ENCODE measurements at places on chromosomes 7 and 10.
A peak's percentile ranks its signal among the peaks of the same experiment; 100 is the strongest.

DNA sequence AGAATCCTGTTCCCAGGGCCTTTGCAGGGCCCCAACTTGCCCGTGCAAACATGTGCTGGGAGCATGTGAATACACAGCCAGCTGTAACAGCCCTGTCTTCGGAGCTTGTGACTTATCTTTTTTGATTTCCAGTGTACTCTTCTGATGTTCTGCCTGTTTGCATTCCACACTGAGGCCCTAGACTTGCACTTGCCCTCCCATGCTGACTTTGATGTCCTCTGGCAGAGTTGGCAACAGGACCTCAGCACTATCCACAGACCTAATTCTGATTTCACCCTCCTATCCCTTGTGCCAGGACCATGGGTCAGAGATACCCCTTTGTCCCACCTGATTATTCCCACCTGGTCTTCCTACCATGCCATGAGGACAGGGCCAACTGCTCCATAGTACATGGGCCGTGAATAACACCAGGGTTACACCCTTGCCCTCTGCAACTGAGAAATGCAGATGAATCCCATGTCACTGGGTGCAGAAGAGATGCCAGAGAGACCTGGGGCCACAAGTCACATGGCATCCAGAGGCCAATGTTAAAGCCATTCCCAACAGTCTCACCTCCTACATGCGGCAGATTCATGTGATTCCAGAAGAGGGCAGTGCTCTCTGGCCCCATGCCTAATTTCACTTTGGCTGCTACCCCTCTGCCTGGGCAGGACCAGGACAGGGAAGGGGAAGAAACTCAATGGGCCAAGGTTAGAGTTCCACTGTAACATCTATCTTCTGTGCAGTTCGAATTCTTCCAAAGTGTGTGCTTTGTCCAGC lies 43.0 kb downstream of the SCRN1 start:
- peak; percentile 35 for DNase-seq

DNA sequence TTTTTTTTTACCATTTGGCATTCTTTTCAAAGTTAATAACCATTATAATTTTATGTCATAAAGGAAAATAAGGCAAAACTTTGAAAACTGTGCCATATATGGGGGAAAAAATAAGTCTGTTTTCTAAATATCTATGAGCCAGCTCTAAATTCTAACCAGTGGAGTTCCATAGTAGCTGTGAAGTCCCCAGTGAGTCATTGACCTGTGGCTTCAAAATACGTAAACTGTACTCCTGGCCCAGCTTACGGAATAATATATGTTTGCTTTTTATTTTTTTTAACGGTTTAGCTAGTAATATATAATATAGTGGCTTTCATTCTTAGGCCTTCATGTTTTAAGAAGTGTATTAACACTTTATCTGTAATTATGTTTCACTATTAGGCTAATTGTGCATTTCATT lies 20.5 kb downstream of the ZRANB1 start:
- no peak for DNase-seq

DNA sequence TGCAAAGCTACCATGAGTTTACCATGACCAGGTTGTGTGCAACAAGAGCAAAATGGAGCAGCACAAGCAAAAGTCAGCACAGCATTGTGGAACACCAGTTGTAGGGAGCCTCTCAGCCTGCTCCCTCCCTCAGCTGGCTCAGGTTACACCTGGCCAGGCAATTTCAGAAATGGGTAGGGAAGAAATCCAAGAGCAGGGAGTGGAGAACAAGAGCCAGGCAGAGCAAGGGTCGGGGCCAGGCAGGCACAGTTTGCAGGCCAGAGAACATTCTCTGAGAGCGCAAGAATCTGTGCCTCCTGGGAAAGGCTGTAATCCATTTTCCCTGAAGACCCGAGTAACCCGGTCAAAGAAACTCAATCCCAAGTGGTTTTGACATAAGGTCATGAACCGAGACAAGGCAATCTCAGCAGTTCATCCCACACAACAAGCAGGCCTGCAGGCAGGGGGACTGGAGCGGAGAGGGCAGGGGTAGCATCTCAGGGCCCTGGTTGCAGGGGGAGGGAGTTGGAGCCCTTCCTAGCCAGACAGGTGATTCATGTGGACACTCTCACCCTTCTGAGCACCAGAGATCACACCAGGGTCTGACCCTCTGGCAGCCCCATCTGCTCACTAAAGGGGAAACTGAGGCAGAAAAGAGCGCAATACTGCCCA lies 258.4 kb downstream of the PLXNA4 start:
- no peak for DNase-seq

- no peak for DNase-seq
Observed at GRCh38 chr10:85611093-85611740, 755.4 kb downstream of the GRID1 start.

- DNase-seq = no peak
Observed at GRCh38 chr10:119222966-119223386, 15.6 kb downstream of the GRK5 start.

- peak; percentile 51 for DNase-seq
Observed at GRCh38 chr10:4059471-4060138, 274.6 kb upstream of the KLF6 start.

DNA sequence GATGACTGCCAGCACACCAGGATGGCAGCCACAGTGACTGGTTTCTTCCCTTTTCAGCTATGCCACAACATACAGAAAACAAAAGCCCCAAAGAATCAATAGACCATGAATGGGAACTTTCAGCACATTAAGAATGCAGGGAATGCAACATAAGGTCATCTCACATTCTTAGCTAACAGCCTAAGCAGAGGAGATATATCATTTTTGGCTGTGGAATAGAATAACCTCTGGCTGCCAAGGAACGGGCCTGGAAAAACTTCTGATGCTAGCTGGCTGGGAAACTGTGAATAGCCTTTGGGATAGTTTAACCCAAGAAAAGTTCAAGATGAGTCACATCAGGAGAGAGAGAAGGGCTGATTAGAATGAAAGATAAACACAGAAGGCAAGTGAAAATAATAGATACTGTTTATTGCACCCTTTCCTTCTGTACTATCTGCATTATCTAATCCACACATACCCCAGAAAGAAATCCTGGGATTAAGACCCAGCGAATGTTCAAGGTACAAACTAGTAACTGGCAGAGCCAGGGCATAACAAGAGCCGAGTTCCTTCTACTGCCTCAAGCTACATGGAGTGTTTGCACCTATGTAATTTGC lies 169.2 kb downstream of the SEMA3A start:
- DNase-seq = no peak

GRCh38 chr10:84087202-84087601 lies 52.1 kb upstream of the GHITM start:
- DNase-seq = no peak

GRCh38 chr7:43387932-43388331 lies 195.0 kb upstream of the STK17A start:
- no peak for DNase-seq

DNA sequence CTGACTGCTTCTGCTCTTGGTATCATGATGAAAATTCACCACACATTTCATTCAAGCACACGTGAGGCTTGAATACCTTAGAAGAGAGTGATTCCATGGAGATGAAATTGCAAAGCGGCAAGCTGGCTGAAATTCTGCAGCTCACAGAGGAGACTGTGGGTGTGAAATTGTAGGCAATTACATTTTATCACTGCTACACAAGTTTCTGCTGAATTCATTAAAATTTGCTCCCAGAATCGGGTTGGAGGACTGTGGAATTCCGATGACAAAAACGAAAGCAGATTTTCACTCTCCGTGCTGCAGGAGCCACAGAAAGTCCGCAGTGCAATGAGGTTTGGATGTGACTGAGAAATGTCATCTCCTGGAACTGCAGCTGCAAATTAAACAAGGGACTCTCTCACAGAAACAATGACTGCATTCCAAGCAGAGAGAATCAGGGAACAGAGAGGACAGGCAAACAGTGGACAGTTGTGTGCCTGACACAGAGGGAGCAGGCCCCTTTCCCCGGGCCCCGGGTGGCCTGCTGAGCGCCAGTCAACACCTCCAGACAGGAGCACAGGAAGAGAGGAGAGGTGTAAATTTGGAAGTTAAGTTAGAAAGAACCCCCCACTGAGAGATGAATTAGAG lies 109.1 kb downstream of the C10orf90 start:
- no peak for DNase-seq

DNA sequence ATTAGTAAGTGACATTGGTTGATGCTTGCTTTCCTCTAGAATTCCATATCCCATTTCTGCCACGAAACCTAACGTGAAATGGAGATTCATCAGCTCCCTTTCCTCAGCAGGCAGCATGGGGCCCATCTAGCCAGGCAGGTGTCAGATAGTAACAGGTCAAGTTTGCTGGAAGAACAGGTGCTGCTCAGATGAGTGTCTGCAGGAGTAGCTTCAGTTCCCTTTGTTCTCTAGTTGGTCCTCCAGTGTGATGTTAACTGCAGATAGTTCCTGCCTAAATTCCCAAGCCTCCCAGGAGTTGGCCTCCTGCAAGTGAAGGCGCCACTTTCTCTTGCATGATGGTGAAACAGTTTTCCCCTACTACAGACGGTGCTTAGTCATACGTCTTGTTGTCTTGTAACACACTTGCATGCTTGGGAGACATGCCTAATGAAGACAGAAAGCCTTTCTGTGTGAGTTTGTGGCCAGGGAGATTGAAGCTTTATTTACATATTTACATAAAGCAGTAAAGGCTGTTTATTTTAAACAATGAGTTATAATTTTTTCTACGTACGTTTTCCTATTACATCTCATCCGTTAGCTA lies 175.4 kb downstream of the CHN2 start:
- no peak for DNase-seq

All from NB4 (cell line).